Sciatic nerve (tissue), 2 donors: ENCODE measurements at places on chromosomes 2 and 18. TPM values are rescaled to one million over a fixed set of nuclear protein-coding genes. Genes with fewer than 3 reads are reported as not detected.

The DSC3 gene
- total RNA-seq, result 2.9 TPM

DNA sequence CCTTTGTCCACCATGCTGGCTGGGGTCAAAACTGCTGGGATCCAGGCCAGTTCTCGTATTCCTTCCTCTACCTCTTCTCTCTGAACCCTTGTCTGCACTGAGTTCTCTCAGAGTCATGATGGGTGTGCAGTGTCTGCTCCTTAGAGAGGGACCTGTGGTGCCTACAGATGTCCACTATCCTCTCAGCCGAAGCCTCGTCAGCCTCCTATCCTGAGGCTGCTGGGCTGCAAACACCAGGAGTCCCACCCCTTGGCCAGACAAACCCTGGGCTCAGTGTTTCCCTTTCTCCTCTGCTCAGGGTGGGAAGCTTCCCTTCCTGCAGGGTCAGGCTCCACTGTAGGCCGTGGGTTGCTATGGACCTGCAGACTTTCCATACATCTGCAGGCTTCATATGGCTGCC, 2.3 kb downstream of the INPP5D start:
- peak; percentile 48 for DNase-seq

The DES gene
- 1.4 TPM for total RNA-seq

GRCh38 chr2:205283736-205284270, 398.5 kb upstream of the NRP2 start:
- no peak for DNase-seq

DNA sequence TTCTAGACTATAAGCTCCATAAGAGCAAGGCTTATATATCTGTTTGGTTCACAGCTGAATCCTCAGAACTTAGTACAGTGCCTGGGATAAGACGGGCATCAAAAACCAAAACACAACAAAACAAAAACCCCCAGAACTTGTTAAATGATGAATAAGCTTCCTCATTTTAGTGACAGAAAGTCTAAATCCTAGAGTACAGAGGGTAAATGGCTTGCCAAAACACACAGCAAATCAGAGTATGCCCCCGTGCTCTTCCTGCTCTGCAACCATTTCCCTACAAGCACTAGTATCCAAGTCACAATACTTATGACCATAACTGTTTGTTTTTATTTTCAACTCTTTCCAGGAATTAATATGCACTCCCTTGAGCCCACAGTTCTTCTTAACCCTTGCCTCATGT, 10.1 kb downstream of the ZNF521 start:
- DNase-seq, result no peak

DNA sequence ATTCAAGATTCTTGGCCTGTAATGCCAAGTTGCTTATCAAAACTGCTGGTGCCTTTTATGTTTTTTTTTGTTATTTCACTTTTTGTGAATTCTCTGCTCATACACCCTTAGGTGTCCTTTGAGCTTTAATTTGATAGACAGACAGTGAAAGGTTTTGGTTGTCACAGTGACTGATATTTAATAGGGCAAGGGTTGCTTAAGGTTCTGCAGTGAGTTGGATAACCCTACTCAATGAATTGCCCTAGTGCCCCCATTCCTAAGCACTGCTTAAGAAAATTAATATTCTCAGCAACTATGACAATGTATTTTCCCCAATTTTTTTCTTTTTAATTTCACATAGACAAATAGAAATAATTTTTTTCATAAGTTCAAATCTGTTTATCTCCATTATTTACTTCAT, 15.4 kb downstream of the PPIG start:
- no peak for DNase-seq

DNA sequence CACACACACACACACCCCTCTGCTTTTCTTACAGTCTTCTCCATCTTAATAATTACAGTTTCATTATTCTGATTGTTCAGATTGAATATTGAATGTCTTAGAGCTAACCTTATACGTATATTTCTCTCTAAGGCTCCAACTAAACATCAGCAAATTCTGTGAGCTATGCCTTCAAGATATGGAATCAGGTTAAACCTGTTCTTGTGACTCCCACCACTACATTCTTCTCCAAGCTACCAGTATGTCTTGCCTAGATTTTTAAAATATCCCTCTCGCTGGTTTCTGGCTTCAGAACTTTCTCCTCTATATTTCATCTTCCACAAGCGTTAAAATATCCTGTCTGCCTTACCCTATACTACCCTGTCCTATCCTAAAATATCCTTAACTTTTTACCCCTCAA, 1346.4 kb upstream of the CDH2 start:
- no peak for DNase-seq

The ALPI gene
- not detected for total RNA-seq

The OTX1 gene
- not detected for total RNA-seq

The FBXO48 gene
- 2.1 TPM for total RNA-seq

GRCh38 chr2:145887915-145888314, 1368.0 kb upstream of the ZEB2 start:
- DNase-seq, result no peak

The CTAGE1 gene
- total RNA-seq, result not detected
